ENCODE measurements at places on chromosomes 5 and 9.

DNA sequence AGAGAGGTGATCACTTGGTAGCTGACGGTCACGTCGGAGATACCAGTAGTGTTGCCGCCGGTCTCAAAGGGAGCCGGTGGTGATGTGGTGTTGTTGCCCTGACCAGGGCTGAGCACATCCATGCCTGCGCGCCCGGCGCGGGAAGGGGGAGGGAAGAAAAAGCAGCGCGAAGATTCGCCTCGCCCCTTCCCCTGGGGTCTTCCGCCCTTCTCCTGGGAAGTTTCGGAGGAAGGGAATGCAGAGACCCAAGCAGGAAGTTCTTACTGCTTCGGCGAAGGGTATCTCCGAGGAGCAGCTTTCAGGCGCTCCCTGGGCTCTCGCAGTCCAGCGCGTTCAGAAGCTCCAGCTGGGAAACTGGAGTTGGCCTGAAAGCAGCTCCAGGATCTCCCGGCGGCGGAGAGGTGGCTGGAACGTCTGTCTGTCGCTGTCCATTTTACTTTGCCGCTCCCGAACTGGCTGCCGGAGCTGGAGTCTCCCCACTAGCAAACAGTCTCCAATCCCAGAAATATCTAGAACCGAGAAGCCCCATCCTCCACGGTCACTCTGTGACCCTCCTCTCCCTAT is 565 bp downstream of the HTR1A start:
- no peak for DNase-seq

DNA sequence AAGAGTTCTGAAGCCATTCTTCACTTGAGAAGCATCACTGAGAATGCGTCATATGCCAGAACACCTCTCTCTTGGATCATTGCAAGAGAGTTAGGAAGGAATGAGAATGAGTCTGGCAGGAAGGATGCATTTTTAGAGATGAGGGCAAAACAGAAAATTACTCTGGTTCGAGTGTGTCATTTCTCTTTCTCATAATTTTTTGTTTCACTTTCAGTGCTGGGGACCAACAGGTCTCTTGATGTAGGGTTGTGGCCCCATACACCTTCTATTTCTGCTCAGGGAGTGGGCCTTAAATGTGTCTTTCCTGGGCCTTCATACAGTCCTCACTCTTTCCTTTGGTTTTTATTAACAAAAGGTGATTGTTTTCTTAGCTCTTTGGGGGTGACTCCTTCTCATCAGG is 302.4 kb downstream of the NR3C1 start:
- DNase-seq, result no peak

GRCh38 chr9:98022447-98022846 is 34.1 kb upstream of the NANS start:
- peak; percentile 48 for DNase-seq

GRCh38 chr5:14011089-14012020 is 66.9 kb upstream of the DNAH5 start:
- DNase-seq, result peak; percentile 96

- DNase-seq, result no peak
Measured at GRCh38 chr5:159539678-159540077, 209.4 kb upstream of the IL12B start.

DNA sequence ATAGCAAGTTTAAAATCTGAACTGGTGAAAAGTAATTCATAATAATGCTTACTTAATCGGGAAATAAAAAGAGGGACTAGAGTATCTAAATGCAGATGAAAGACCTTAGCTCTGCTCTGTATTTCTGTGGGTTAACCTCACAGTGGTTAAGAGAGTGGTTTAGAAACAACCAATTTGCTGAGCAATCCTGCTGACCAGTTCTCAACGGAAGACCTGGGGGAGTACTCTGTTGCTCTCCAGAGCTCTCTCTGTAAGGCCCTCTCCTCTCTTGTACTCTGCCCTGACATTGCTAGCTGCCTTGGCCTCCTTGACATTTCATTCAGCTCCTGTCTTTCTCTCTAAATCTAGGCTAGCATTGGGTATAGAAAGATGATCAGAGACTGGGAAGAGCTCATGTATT is 1186.6 kb upstream of the SEMA6A start:
- DNase-seq, result no peak

DNA sequence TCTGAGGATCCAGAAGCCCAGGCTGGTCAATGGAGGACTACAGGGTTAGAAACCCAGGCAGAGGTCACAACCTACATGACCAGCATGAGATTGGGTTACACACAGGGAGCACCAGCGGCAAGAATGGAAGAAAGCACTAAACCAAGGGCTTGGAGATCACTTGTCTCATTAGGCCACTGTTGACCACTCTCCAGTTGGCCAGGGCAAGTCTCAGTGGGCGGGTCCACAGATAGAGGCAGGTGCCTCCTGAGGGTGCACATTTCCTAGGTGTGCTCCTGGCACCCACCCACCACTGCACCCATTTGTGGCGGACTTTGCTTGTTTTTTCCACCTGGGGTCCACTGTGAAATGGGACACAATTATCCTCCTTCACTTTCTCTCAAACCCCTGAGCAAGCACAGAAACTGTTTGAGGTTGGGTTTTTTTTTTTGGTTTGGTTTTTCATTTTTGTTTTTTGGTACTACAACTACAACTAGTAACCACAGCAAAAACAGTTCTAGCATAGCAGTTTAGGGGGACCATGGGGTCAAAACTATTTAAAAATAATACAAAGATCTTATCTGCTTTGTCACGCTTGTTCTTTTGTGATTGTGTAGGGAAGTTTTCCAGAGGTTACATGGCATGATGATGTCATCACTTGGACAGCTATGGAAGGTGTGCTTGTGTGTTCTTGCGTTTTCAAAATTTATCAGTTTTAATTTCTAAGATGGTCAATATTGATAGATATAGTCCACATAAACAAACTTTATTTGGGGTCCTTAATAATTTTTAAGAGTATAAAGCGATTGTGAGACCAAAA is 6.1 kb downstream of the NPR2 start:
- DNase-seq, result no peak

DNA sequence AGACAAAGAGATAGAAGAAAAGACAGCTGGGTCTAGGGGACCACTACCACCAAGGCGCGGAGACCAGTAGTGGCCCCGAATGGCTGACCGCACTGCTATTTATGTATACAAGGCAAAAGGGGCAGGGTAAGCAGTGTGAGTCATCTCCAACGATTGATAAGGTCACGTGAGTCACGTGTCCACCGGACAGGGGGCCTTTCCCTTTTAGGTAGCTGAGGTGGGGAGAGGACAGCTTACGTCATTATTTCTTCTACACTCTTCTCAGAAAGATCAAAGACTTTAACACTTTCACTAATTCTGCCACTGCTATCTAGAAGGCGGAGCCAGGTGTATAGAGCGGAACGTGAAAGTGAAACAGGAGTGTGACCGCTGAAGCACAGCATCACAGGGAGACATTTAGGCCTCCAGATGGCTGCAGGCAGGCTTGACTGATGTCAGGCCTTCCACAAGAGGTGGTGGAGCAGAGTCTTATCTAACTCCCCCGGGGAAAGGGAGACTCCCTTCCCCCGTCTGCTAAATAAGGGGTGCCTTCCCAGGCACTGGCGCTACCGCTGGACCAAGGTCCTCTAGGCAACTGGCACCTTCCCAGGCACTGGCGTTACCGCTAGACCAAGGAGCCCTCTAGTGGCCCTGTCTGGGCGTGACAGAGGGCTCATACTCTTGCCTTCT is 6.1 kb upstream of the PRR16 start:
- DNase-seq, result peak; percentile 49
